Brain (organoid and tissue), 16 donors: ENCODE measurements at places on chromosomes 1 and 21.
A peak's percentile ranks its signal among the peaks of the same experiment; 100 is the strongest.

- no peak for DNase-seq
Observed at GRCh38 chr1:57065442-57065841, 99.6 kb upstream of the C8B start.

GRCh38 chr1:112449630-112449983, 53.6 kb downstream of the CTTNBP2NL start:
- DNase-seq, result no peak

GRCh38 chr21:35482096-35482495, 433.0 kb upstream of the RUNX1 start:
- DNase-seq, result no peak

DNA sequence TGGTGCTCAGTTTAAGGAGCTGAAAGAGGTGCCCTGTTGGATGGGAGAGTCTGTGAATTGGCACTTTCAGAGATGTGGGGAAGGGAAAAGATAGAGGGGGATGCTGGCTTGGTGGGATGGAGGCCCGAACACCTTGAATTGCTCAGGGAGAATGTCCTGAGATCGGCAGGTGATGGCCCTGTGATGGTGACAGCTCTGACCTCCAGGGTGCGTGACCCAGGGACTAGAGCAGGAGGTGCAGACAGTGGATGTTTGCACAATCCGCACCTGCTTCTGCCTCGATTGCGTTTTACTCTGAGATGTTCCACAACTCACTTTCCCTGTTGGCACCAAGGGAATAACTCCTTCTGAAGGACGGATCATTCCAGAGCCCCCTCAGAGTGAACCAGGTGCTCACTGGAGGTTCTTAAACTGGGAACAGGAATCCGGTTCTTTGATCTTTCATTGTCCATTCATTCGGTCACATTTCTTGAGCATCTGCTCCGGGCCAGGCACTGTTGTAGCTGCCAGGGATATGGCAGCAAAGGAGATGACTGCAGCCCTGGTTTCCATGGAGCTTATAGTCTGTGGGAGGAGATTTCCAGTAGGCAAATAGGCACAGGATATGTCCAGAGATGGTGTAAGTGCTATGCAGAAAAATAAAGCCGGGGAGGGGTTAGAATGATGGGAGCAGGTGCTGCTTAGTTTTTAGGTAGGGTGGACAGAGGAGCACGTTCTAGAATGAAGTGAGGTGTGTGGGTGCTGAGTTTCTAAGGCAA, 226.6 kb upstream of the TMEM51 start:
- no peak for DNase-seq

- DNase-seq, result peak; percentile 19
Observed at GRCh38 chr1:245433561-245433960, 278.8 kb downstream of the KIF26B start.

GRCh38 chr1:243364330-243364729, 108.5 kb downstream of the SDCCAG8 start:
- no peak for DNase-seq

- DNase-seq, result no peak
Observed at GRCh38 chr1:10171995-10172669, 38.2 kb upstream of the KIF1B start.

GRCh38 chr1:23611601-23612327, 52.5 kb upstream of the ID3 start:
- no peak for DNase-seq

DNA sequence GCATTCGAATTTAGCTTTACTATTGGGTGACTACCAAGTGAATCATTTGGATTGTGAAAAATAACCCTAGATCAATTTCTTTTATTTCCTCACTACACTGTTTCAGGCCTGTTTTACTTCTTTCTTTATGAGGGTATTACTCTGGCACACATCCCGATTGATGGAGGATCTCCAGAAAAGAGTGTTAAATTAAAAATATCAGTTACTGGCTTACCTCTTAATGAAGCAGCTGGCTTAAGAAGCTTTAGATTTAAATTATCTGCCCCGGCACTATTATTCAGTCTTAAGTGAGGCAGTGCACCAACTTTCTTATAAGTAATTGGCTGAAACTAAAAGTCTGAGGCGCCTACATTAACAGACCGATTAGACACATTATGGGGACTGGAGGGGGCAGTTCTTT, 1097.4 kb downstream of the TTLL7 start:
- DNase-seq, result no peak

GRCh38 chr1:198538579-198539364, 1.7 kb downstream of the ATP6V1G3 start:
- no peak for DNase-seq

GRCh38 chr1:115466433-115466832, 128.4 kb upstream of the NGF start:
- DNase-seq, result no peak
